H4 (cell line): ENCODE measurements at places on chromosomes 11 and 22.

DNA sequence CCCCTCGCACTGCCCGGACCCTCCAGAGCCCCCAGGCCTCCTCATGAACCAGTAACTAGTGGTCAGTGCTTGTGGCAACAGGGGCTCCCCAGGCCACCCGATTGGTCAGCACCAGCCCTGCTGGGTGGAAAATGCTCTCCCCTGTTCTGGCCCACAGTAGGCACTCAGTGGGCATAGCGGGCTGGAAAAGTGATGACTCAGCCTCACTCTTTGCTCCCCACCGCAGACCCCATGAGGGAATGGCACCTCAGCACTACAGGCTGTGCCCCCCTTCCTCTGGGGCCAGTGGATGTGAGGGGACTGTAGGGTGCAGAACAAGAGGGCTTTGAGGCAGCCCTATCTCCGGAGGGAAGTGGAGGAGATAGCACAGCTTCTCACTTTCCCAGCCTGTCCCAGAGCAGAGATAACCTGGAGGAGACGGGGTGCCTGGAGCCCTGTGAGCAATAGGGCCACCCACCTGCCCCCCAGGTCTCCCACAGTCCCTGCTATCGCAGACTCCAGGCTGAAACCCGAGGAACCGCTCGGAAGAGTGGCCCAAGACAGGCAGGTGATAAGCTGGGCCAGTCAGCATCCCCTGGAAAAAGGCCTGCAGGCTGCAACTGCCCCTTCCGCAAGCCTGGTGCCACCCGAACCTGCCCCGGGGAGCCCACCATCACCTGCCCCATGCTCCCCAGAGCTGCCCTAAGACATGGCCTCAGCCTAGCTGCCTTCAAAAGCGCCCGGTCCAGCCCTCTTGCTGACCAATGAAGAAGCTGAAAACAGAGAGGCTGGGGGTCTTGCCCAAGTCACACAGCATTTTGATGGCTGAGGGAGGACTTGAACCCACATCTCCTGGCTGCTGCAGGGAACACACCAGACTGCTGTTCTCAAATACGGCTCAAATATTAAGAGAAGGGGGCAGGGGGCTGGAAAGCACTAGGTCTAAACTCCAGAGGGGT lies 29.4 kb upstream of the PDGFB start:
- no peak for DNase-seq

- DNase-seq, result no peak
Observed at GRCh38 chr11:15673408-15673831, 558.7 kb downstream of the INSC start.

DNA sequence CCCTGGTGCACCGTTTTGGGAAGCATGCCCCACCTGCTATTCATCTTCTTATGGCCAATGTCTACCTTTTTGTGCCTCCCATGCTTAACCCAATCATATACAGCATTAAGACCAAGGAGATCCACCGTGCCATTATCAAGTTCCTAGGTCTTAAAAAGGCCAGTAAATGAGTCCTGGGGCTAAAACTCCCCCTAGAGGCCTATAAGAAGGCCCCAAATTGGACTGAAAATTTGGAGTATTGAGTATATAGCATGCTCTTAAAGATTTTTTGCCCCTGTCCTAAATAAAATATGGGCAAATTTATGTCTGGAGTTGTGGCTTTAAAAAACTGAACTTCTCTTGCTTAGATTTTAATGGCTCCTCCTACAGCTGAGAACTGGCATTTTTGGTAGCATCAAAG lies 6.6 kb downstream of the OR51M1 start:
- DNase-seq, result no peak

GRCh38 chr11:72039856-72040401 lies 40.4 kb downstream of the NUMA1 start:
- DNase-seq, result no peak

DNA sequence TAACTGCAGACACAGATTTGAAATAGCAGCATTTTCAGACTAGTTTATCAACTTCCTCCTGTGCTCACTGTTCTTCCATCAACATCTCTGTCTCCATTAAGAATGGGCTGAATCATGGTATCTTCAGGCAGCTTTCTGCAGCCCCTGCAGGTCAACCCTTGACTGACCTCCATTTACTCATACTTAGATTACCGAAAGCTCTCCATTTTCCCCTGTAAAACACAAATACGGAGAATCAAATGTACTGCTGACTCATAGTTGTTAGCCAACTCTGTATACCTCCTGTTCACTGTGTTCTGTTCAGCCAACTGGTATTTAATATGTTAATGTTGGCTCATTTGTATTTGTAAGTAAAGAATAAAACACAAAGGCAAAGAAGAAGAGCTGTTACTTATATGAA lies 364.0 kb downstream of the CASP12 start:
- DNase-seq, result peak; percentile 37

GRCh38 chr11:119350302-119350701 lies 3.8 kb upstream of the MFRP start:
- DNase-seq, result no peak

DNA sequence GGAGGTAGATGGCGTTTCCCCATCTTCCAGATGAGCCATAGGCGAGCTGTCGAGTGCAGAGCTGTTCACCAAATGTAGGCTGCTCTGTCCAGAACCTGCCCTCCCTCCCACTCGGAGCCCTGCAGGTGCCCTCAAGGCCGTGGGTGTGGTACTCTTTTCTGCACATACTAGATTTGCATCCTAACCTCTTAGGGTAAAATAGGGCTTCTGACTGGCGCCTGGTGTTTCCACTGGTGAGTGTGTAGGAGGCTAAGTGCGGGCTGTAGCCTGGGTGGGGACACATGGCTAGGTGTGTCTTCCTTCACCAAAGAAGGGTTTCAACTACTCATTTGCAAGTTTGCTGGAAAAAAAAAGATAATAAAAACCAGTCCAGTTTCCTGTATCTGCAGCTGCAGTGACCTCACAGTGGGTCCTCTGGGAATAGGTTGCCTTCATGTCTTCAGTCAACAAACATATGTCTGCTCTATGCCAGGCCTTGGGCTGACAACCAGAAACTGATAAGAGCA lies 8.5 kb downstream of the BIK start:
- DNase-seq, result no peak

DNA sequence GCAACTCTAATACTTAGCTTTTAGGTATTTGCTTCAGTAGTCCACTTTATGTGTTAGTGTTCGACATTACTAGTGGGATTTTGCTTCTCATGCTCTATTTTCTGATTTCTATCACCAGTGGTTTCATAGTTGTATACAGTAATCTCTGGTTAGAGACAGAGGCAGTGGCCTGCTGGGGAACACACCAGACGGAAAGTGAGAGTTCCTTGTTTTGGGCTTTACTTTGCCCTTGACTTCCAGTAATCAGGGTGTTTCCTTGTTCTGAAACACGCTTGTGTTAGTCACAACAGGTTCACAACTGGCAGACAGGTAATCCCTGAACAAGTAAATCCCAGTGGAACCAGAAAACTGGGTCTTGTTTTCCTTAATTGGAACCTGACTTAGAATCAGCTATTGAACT lies 56.0 kb downstream of the PACS1 start:
- no peak for DNase-seq

GRCh38 chr11:121717296-121717695 lies 264.5 kb upstream of the SORL1-AS1 start:
- no peak for DNase-seq

- no peak for DNase-seq
Observed at GRCh38 chr11:13868710-13869397, 93.7 kb upstream of the SPON1 start.

GRCh38 chr11:131977231-131977630 lies 606.8 kb downstream of the NTM start:
- DNase-seq, result peak; percentile 21

GRCh38 chr11:32751381-32751780 lies 43.1 kb downstream of the CCDC73 start:
- DNase-seq, result no peak

GRCh38 chr11:110349138-110349996 lies 53.0 kb upstream of the RDX start:
- no peak for DNase-seq

GRCh38 chr22:44576311-44577260 lies 78.6 kb upstream of the RTL6 start:
- DNase-seq, result no peak

DNA sequence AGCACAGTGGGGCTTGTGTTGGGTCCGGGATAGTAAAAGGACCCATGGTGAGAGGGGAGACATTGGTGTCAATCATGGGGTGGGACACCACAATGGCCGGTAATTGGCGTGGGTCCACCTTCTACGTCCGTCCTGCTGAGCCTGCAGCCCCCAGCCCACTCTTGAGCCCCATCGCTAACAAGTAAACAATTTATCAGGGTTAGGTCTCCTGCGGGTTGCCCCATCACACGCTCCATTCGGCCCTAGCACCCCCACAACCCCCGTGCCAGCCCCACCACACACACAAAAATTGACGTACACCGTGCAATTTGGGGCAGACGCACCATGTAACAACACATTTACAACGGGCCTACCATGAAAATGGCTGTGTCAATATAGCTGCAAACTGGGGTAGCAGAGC lies 86.5 kb upstream of the HTATIP2 start:
- no peak for DNase-seq

DNA sequence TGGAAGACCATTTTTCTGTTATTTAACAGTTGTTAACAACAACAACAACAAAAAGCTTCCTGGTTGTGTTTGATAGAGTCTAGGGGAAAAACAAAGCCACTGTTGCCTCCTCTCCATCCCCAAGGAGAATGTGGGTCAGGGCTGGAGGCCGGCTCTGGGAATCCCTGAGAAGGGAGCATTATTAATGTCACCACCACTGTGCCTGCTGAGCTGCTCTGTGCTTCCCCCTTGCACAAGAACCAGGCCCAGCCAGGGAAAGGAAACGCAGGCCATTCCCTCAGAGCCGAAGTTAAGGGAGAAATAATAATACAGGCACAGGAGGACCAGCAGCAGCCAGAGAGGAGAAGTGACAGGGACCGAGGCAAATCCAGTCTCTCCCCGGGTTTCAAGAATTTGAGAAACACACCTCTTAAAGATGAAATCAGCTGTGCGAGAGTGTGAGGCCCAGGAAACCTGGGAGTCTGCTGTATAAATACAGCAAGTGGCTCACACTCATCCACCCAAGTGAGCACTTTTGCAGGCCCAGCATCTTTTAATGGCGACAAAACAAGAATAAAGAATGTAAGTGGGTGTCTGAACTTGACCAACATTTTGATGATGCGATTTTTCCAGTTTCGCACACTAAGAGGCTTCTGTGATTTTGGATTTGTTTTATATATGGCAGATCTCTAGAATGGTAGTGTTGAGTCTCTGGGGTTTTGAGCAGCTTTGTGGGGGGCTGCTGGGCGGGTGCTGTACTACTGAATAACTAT lies 539.2 kb downstream of the NTM start:
- DNase-seq, result no peak

DNA sequence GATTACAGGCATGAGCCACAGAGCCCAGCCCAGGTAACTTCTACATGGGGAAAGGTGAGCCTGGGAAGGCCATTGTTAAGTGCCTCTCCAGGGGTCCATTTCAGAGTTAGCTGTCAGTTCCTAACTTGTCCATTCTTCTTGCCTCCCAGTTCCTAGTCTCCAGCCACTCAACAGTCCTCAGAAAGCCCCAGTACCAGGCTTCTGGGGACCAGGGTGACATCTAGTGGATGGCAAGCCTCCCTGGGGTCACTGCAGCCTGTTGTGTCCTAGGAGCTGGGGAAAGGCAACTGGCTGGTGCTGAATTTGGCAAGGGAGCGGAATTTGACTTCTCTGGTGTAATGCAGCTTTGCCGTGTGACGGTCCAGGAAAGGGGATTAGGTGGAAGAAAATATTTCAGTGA lies 2.1 kb downstream of the LGALS12 start:
- DNase-seq, result peak; percentile 44

GRCh38 chr11:117356126-117356890 lies 28.7 kb downstream of the CEP164 start:
- no peak for DNase-seq

GRCh38 chr11:16097543-16097942 lies 258.8 kb downstream of the SOX6 start:
- DNase-seq, result no peak
